ENCODE measurements at places on chromosomes 11 and 22.

DNA sequence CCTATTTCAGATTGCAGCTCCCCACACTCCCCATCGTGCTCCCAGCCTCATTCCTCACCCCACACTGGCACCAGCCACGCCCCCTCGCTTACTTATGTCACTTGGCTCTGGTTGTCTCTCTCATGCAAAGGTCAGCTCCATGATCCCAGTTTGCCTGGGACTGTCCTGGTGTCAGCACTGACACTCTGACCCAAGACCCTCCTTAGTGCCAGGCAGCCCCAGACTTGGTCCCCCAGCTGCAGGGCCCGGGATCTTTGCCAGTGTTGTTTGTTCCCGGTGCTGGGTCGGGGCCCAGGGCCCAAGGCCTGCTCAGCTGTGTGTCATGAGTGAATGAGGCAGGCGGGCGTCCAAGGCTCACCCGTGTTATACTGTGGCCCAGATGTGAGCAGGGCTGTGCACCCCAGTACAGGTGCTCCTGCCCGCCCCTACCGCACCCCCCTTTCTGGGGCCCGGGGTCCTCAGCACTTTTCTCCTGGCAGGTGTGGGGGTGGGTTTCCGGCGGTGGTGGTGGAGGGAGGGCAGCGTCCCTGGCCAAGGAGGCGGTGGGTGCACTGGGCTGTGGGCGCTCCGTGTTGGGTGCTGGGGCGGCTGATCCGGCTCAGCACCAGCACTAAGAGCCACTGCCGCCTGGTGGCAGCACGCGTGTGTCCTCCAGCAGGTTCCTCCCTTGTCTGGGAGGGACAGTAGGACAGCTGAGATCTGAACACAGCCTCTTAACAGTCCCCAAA lies 19.5 kb downstream of the IL17REL start:
- DNase-seq = peak; percentile 68

- DNase-seq = no peak
Measured at GRCh38 chr11:3879967-3880542, 24.6 kb downstream of the STIM1 start.

GRCh38 chr22:30953206-30953605 lies 15.4 kb downstream of the MORC2 start:
- DNase-seq = peak; percentile 35

- no peak for DNase-seq
Measured at GRCh38 chr11:64019106-64020037, 16.4 kb upstream of the FLRT1 start.

- no peak for DNase-seq
Measured at GRCh38 chr22:29901354-29901753, 18.4 kb downstream of the MTMR3 start.

DNA sequence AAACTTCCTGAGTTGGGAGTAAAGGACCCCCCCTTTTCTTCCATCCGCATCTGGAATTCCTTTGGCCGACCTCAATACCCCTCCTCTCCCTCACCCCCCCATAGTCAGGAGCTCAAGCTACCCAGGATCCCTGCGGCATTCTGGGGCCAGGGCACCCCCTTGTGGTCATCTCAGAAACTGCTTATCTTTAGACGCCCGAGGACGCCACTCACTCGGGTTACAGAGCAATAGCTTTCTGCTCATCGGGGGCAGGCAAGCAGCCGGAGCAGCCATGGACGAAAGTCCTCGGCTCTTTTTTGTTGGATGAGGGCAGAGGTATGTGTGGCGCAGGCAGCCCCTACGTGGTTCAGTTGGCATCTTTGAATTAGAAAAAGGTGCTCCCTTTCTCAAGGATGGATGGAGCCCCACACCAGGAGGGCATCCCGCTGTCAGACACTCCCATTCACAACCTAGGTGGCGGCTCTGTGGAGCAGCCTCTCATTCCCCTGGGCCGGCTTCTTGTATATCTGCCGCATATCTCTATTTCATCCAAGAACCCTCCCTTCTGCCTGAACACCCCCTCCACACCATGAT lies 2.3 kb downstream of the C1QTNF5 start:
- DNase-seq = peak; percentile 87

GRCh38 chr11:133271206-133271605 lies 261.1 kb downstream of the OPCML start:
- no peak for DNase-seq

DNA sequence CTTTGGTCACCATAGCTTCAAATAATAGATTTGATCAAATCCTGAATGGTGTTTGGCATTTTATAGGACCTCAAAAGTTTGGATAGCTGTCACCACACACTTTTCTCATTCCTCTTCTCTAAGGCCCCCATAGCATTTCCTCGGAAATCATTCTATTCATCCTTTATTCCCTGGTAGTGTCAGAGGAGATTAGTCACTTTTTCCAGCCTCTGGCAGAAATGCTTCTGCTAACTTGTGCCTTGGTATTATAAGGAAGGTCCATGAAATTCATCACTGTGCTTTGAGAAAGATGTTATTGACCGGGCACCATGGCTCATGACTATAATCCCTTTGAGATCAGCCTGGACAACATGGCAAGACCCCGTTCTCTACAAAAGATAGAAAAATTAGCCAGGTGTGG lies 19.7 kb upstream of the NUP160 start:
- DNase-seq = peak; percentile 62

DNA sequence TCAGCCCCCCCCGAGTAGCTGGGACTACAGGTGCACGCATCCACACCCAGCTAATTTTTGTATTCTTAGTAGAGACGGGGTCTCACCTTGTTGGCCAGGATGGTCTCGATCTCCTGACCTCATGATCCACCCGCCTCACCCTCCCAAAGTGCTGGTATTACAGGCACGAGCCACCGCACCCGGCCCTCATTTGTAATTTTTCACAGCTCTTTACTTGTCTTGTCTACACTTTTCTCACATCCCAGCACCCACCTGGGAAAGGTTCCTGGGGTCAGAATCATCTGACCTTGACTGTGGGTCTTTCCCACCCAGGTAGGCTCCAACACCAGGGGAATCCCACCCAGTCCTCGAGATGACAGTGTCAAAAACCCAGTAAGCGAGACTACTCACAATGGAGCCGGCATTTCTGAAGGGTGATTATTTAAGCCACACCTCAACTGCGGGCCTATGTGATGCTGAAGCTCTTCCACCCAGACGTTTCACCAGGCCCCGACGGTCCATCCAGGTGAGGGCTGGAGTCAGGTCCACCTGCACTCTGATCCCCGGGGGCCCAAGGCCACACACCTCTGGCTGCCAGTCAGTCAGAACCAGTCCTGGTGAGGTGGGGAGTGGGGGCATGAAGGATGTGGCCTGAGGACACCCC lies 23.4 kb downstream of the CELSR1 start:
- DNase-seq = no peak

DNA sequence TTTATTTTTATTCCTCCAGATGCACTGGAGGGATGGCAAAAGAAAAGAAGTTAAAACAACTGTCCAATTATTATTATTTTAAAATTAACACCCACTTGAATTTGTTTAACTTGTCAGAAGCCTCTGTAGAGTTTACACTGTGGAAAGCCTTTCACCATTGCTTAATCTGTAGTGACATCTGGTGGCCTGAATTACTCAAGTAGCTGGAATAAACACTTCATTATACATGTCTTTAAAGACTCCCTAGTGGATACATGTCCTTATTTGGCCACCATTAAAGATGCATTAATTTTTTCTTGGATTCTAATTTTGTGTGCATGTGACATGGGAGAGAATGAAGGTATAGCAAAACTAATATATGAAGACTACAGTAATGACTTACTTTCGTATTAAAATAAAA lies 1496.5 kb downstream of the FAM181B start:
- DNase-seq = no peak

GRCh38 chr22:21712751-21713427 lies 22.7 kb downstream of the YPEL1 start:
- DNase-seq = peak; percentile 82

- DNase-seq = no peak
Measured at GRCh38 chr11:115872416-115872815, 368.2 kb upstream of the CADM1 start.

GRCh38 chr11:73585834-73586575 lies 11.9 kb downstream of the FAM168A start:
- DNase-seq = peak; percentile 81

DNA sequence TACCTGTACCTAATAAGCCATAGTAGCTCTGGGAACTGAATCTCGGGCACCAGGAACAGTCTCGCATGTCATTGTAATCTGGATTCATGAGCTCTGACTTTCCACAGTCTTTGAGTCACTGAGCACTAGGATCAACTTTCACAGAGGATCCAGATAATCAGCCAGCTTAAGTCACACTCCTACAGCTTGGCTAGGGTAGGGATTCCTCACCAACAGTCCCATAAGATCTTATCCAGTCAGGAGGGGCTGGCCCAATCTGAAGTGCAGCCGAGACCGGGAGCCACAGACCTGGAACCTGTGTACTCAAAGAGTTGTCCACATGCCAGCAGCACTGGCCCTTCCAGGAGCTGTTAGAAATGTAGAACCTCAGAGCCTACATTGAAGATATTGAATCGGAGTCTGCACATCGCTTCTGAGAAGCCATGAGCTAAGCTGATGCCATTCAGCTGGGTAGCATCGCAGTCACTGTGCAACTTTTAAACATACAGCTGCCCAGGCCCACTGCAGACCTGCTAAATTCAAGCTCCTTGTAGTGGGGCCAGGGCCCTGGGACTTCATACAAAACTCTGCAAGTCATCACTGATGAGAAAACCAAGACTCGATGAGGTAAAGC lies 538.8 kb upstream of the B3GAT1 start:
- DNase-seq = peak; percentile 70

GRCh38 chr11:92295175-92296137 lies 70.8 kb downstream of the FAT3 start:
- DNase-seq = peak; percentile 77

- peak; percentile 27 for DNase-seq
Measured at GRCh38 chr11:115168229-115168671, 336.0 kb downstream of the CADM1 start.

DNA sequence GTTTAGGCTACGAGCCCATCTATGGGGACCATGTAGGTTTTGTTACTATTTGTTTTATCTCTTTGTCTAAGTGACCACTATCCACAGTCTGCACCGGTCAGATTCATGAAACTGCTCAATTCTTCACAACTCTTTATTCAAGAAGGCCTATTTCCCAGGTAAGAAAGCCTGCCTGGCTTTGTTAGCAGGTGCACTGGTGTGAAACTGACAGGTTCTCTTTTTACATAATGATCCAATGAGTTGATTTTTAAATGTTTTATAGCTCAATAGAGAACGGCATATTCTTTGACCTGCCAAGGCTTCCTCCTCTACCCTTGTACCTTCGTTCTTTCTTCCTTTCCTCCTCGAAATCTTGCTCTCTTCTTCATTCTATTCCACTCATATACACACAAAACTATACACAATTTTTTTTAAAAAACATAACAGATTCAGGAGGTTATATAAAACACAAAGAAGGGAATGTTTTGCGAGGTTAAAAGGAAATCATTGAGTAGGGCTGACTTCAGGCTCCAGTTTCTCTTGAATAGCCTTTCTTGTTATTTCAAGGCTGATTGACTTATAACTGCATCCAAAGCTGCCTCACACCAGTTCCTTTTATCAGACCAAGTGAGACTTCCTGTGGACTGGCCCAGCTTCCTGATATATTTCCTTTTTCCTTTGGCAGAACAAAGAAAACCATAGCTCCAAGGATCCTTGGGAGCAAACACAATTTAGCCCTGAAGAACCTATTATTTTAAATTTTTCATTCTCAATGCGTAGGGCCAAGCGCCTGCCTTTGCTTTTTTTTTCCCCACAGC lies 11.4 kb downstream of the FLI1 start:
- no peak for DNase-seq

- no peak for DNase-seq
Measured at GRCh38 chr22:17267661-17268330, 48.6 kb upstream of the ADA2 start.

DNA sequence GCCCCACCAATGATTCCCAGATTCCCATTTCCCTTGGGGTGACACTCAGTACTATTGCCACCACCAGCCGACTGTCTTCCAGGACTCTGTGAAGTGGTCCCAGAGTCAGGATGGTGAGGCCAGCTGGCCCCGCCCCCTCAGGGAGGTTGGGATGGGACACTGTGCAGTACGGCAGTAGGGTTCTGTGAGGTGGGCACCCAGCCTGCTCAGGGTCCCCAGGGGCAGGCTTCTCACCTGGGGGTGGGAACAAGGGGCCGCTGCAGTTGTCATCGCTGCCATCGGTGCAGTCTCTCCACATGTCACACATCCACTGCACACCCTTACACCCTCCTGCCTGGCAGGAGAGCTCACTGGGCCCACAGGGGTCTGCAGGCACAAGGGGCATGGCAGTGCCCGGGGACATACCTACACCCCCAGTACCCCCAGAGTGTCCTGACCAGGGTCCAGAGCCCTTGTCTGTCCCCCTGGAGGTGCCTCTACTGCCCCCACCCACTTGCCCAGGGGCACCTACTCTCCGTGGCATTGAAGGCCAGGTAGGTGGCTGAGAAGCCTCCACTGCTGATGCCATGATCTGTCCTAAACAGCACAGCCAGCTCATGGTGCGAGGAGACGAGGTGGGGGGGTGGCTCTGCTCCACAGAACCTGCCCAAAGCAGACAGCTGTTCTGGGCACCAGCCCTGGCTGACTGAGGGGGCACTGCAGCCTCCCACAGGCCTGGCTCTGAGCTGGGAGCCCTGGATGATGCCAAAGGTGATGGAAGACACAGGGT lies 1.9 kb upstream of the C1QTNF5 start:
- DNase-seq = no peak

- no peak for DNase-seq
Measured at GRCh38 chr22:37377138-37377537, 50.1 kb downstream of the ELFN2 start.

DNA sequence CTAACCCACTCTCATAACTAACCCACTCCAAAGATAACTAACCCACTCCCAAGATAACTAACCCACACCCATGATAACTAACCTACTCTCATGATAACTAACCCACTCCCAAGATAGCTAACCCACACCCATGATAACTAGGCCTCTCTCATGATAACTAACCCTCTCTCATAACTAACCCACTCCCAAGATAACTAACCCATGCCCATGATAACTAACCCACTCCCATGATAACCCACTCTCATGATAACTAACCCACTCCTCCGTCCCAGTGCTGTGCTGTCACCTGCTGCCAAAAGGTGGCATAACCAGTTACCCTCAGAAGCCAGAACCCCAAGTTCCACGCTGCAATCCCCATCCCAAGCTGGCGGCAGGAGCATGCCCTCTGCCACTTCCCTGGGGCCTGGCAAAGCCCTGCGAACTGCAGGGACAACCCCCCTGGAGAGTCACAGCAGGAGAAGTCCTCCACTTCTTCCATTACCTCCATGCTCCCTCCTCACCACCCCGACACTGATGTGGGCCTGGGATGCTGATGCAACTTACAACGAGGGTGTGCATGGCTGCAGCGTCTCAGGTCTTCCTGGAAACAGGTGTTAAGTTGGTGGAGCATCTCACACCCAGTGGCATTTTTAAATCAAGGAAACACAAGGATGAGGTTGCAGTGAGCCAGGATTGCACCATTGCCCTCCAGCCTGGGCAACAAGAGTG lies 30.8 kb upstream of the CELSR1 start:
- no peak for DNase-seq

DNA sequence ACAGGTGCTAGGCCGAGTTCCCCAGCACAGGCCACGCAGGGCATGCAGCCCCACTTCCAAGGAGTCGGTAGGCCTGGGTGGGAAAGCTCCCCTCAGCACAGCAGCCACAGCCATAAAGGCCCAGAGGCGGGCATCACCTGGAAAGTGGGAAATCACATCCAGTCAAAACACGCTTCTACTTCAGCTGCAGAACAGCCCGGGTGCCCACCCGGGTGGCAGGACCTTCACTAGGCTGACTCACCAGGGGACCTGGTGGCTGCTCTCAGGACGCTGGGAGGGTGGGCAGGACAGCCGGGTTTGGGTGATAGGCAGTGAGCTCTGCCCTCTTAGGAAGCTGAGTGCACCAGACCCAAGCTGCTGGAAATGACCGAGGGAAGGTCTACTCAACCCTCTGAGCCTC lies 7.3 kb downstream of the KIAA0930 start:
- DNase-seq = no peak

- peak; percentile 68 for DNase-seq
Measured at GRCh38 chr22:24128021-24128420, 53.3 kb upstream of the SUSD2 start.

Data from EH (cell line).